Muscle of back (tissue), 13 donors: ENCODE measurements at places on chromosomes 7 and 10. TPM values are rescaled to one million over a fixed set of nuclear protein-coding genes. Genes with fewer than 3 reads are reported as not detected.

DNA sequence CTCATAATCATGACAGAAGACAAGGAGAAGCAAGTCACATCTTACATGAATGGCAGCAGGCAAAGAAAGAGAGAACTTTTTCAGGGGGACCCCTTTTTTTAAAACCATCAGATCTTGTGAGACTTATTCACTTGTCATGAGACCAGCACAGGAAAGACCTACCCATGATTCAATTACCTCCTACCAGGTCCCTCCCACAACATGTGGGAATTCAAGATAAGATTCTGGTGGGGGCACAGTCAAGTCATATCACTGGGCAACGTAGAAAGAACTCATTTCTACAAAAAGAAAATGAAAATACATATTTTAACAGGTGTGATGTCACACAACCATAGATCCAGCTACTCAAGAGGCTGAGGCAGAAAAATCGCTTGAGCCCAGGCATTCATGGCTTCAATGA is 304.1 kb downstream of the IPMK start:
- DNase-seq, result no peak

DNA sequence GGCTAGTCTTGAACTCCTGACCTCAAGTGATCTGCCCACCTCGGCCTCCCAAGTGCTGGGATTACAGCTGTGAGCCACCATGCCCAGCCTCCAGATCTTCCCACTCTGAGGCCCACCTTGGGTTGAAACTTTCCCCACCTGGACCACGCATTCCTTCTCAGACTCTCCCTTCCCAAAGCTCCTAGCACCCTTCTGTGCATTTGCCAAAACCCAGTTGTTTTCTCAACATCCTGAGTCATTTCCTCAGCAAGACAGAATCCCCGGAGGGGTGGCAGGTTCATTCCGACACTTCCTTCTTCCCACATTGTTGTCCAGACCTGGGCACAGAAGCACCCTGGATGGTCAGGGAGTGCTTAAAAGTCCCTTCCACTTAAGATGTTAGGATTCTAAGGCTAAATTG is 28.9 kb downstream of the BAG3 start:
- DNase-seq, result no peak

DNA sequence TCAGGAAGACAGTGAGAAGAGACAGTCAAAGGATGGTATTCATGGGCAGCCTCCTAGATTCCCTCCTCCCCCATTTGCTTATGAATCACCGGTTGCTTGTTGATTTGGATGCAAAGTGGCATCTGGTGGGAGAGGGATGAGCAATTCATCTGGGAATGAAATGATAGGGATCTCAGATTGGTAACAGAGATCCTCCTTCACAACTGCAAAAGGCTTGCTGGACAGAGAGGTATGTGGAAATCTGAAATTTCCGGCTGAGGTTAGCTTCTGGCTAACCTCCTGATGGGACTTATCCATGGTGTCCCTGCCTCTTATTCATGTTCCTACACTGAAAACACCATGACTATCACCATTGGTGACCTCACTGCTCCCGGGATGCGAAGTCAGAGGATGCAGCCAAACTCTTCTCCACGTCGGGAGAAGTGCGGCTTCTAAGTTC is 48.4 kb upstream of the PODXL start:
- peak; percentile 83 for DNase-seq

- peak; percentile 40 for DNase-seq
These were observed 81.3 kb upstream of the TNS3 start for GRCh38 chr7:47663213-47663612.

DNA sequence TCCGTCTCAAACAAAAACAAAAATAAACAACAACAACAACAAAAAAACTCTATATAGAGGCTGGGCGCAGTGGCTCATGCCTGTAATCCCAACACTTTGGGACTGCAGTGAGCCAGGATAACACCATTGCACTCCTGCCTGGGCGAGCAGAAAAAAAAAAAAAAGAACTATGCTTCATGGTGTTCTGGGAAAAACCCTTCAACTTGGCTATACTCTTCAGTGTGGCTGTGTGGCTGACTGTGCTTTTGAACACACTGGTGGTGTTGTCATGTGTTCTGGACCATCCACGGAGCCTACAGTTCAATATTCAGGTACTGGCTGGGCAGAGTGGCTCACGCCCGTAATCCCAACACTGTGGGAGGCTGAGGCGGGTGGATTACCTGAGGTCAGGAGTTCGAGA is 26.5 kb downstream of the SNX8 start:
- no peak for DNase-seq

The VAX1 gene
- polyA plus RNA-seq, result not detected

GRCh38 chr10:7593063-7593462 is 73.7 kb downstream of the ITIH5 start:
- no peak for DNase-seq

The CLEC5A gene
- 0.46 TPM for polyA plus RNA-seq

GRCh38 chr7:102291056-102291915 is 4.6 kb downstream of the SH2B2 start:
- DNase-seq, result no peak

DNA sequence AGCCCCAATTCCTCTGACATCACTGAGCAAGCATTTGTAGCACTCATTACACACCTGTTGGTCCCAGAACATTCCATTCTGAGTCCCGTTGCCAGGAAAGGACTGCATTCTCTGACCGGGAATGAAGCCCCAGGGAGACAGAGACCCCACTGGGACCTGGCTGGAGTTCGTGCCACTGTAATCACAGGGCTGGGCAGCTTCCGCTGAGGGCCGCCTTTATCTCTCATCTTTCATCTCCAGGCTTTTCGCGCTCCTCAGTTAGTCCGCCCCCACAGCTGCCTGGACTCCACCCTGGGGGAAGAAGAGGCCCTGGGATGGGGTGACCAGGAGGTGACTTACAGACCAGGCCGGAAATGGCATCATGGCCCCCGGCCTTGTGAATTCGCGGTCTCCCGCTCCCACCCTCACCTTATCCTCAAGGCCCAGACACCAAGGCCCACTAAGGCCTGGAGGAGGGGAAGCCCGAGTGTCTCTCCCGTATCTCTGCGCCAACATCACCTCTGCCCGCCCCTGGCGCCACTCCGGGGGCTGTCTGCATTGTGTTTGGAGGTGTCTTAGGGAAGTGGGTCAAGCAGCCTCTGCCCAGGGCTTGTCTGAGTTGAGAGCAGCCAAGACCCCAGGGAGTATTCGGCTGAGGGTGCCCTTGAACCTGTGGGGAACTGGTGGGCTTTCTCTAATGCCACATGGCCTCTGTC is 75.4 kb downstream of the PROSER2 start:
- DNase-seq, result peak; percentile 30

The HDAC9 gene
- polyA plus RNA-seq, result 17.3 TPM

DNA sequence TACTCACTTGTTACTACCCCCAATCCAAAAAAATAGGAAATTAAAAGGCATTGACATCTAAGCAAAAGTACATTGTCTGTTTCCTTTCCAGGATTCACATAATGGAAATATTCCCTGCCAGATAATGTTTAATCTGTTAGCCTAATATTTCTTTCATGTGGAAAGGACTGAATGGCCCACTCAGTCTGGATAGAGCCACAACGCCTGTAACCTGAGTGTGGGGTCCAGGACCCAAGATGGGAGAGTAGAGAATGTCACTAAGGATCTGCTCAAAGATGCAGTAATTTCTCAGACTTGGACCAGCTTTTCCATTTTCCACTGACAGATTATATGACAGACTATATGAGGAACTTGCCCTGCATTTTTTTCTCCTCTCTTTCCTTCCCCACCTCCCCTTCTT is 1088.9 kb downstream of the KCNMA1 start:
- DNase-seq, result peak; percentile 72

The GRM8 gene
- polyA plus RNA-seq, result not detected

GRCh38 chr10:103539751-103540150 is 46.2 kb downstream of the NEURL1 start:
- no peak for DNase-seq

DNA sequence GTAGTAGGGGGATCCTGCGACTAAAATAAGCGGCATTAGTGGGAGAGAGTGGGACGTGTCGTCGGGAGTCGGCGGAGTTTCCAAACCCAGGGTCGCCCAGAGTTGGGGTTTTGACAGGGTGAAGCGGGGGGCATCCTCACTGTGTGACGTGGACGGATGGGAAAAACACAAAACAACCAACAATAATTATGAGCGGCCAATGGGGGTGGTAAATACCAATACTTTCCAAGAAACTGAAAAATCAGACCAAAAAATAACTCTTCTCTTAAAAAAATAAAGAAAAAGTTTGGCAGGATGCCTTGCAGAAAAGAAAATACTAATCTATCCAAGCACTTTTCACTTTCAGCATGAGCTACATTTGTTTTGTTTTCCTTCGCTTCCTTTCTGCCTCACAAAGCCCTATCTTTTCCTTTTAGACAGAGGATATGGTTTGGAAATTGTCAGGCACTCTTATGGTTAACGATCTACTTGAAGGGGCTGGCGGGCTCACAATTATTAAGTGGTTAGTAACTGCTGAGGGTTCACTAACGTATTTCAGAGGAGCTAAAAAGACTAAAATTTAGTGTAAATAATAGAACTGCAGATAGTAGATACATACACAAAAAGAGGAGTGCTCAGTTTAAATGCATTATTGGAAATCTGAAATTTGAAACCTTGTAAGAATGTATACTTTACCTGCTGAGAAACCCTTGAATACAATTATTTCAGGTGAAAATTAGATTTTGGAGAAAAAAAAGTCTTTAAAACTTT is 802 bp upstream of the CDK6 start:
- DNase-seq, result no peak

- DNase-seq, result no peak
These were observed 26.5 kb upstream of the WNT16 start for GRCh38 chr7:121302214-121302745.

The ZMIZ1 gene
- polyA plus RNA-seq, result 52.0 TPM

DNA sequence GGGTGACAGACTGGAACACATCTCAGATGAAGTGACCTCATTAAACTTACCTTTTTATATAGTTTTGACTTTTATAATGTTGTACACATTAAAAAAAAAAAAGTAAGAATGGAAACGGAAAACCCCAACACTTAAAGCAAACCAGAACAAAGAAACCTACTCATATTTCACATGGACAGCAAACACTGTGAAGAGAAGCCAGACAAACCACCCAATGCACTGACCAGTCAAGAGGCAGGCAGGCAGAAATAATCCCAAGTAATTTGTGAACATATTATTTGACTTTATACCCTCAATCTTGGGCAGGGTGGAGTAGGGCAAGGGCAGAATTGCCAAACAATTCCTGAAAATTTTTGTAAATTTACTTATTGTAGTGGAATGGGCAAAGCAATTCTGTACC is 39.8 kb downstream of the WAPL start:
- no peak for DNase-seq

DNA sequence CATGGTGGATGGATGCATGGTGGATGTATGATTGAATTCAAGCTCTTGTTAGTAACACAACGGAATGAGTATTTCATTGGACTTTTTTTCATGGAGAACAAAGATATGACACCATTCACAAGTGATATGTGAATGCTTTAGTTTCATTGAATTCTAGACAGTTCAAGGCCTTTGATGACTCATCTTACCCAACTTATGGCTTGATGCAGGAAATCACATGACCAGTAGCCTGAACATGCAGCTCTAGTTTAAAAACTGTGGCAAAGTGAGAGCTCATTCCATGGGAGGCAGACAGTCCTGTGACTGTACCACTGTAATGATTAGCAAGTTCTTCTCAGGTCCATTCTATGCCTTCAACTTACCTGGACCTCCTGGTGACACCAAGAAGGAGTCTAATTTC is 1239.3 kb downstream of the TYW1 start:
- no peak for DNase-seq

The GPR26 gene
- not detected for polyA plus RNA-seq

- DNase-seq, result peak; percentile 4
These were observed 4.1 kb downstream of the OR2F1 start for GRCh38 chr7:143958781-143959180.

- DNase-seq, result no peak
These were observed 108.9 kb upstream of the PCBD1 start for GRCh38 chr10:70997236-70997635.

The PPP1R9A gene
- polyA plus RNA-seq, result 22.5 TPM

DNA sequence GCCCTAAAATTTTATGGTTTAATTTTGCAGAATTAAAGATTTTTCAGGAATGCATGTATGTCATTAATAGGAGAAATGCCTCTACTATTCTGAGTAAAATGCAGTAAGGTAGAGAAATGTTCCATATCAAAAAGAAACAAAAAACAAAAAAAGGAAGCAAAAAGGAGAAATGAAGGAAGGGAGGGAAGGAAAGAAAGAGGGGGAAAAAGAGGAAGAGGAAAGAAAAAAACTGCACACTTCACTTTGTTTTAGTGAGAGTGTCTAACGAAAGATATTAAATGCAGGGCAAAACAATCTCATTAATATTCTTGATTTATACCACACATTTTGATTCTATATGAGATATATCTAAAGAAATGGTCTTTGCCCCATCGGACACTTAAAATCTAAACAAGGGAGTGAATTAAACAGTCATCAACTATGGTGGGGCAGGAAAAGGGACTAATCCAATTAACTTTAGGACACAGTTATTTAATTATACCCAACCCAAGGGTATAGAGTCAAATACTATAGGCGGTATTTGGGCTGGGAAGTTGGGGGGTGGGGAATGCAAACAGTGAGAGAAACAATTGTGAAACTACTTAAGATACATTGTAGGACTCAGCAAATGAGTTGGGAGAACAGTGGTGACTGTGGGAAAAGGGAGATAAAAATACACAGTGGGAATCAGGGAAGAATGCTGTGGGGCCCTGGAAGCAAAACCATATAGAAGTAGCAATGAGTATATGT is 27.0 kb downstream of the IMMP2L start:
- DNase-seq, result no peak

GRCh38 chr7:12064586-12065127 is 146.4 kb upstream of the TMEM106B start:
- DNase-seq, result no peak
